ENCODE measurements at places on chromosomes 13 and 19.

DNA sequence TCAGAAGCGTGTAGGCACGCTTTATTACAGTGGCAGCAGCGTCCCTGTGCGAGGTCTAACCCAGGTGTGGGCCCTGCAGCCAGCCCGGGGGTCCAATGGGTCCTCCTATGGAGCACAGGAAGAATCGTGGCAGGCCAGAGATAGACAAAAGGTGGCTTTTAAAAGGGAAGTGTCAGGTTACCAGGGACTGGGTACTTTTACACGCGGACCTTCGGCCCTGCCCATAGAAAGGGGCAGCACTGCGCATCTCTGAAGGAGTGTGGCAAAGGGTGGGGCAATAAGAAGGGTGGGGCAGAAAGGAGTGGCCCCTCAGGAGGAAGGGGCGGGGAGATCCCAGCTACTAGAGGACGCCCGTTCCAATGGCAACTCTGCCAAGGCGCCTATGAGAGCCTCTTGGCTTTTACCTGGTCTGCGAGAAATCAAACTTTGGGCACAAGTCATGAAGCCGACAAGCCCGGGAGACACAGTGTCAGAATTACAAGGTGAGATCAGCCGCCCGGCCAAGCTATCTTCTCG lies 1419.8 kb downstream of the UQCRFS1 start:
- DNase-seq: peak; percentile 85

- DNase-seq: no peak
Measured at GRCh38 chr19:54319049-54319448, 6.1 kb upstream of the LILRA5 start.

GRCh38 chr19:12270854-12271253 lies 23.8 kb downstream of the ZNF44 start:
- DNase-seq: no peak

DNA sequence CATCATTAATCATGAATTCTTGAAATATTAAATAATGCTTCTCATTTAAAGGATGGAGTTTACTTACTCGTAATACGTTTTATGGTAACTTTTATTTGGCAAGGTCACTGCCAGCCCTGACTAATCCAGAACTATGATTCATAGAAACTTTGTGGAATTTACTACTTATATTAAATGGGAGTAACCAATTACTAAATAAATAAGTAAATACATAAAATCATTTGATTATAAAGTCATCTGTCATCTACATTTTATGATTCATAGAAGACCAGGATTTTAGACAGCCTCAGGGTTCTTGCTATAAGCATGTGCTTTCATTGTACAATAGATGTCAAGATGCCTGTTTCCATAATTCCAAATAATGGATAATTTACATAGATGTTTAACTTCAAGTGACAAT lies 611.1 kb downstream of the TBC1D4 start:
- DNase-seq: no peak

GRCh38 chr13:102643656-102644055 lies 46.9 kb downstream of the TPP2 start:
- no peak for DNase-seq

- DNase-seq: no peak
Measured at GRCh38 chr19:15595069-15595468, 19.9 kb upstream of the CYP4F8 start.

DNA sequence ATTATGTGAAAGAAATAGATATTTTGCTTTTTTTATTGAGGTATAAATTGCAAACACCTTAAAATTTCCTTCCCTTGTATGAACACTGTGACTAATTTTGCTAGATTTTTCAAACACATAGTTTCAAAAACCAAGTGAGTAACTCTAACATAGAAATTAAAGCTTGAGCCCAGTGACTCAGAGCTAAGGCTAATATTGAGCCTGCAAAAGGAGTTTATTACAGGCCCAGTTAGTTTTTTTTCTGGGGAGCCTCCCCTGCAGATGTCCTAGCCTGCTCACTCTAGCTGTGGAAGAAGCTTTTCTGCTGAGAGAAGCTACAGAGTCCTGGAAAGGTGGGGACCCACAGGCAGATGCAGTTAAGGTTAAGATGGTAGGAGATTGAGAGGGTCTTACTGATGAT lies 3.4 kb downstream of the ZNF430 start:
- peak; percentile 2 for DNase-seq

DNA sequence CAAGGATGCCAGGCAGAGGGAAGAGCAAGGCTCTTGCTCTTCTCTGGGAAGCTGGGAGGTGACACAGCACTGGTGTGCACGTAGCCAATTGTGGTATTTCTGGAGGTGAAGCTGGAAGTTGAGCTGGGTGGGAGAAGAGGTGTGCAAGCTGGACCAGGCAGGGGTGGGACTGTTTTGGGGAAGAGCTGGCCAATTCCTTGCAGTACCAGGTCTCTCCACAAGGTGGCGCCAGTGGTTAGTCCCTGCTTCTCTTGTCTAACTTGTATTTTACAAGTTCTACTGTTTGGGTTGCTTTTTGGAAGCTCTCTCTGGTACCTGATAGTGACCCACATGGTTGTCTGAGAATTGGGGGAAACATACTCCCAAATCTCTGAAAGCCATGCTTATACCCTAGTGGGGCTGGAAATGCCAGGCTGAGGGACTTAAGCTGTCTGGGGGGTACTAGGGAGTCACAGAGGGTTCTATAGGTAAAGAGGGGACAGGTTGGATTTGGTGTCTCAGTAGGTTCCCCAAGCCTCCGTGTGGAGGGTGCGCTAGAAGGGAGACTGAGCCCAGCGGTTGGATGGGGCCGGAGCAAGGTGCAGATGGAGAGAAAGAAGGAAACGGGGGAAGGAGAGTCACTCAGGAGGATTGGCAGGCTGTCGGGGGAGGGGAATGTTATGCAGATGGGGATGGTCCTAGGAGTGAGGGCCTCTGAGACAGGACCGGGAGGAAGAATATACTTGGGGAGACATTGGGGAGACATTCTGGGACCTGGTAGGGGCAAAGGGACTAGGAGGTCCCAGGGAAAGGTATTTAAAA lies 3.0 kb downstream of the HPN start:
- peak; percentile 28 for DNase-seq

Data from kidney glomerular epithelial cell (primary cell).